ENCODE measurements at places on chromosomes 1 and 21. TPM values are rescaled to one million over a fixed set of nuclear protein-coding genes. Genes with fewer than 3 reads are reported as not detected.

DNA sequence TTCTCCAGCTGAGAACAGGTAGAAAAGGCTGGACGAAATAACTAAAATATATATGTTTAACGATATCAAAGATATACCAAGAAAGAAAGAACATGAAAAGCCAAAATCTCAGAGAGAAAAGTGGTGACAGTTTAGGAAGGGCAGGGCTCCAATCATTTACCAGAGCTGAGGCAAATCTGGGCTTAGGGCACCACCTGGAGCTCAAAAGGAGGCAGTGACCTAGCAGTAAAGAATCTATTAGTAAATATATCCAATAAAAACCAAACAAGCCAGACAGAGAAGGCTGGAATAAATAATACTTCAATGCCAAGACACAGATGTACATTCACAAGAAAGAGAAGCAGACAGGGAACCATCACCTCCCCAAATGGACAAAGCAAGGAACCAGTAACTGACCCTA is 43.5 kb downstream of the CHIA start:
- DNase-seq = peak; percentile 27

DNA sequence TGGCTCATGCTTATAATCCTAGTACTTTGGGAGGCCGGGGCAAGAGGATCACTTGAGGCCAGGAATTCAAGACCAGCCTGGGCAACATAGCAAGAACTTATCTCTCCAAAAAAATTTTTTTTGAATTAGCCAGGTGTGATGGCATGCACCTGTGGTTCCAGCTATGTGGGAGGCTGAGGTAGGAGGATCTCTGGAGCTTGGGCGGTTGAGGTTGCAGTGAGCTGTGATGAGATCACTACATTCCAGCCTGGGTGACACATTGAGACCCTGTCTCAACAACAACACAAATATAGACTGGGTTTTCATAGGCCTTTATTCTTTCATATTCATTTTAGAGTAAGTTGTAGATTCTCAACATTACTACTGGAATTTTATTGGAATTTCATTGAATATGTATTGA is 12.8 kb downstream of the MED18 start:
- DNase-seq = no peak

DNA sequence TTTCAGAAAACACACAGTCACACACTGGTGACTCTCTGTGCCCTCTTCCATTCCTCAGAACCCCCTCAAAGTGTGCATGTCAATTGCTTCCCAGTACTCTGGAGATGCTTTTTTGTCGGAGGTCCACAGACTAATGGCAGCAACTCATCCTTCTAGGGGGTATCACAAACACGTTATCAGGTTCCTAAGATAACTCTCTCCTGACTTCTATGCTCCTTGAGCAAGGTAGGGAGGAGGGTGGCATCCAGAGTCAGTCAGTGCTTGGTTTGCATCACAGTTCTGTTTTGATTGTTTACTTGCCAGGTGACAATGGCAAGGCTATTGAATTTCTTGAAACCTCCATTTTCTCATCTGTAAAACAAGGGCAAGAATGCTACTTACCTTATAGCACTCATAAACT is 39.4 kb upstream of the DYNLT5 start:
- no peak for DNase-seq

DNA sequence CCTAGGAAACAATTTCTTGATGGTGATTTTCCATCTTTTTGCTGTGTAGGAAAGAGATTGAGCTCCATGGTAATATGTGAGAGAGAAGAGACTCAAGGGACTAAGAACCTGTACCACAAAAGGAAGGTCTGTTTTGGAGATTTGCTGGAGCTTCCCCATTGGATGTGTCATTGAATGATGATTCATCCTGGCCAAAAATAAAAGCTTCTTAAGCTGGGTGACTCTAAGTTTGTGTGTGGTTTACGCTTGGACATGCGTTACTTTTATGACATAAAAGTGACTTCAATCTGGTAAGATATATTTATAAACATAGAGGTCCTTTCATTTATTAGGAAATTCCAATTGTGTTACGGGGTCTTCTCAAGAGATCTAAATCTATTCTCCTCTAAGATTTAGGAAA is 17.4 kb upstream of the IL19 start:
- no peak for DNase-seq

Gene KLHL17
- total RNA-seq = 71.4 TPM

Data from K562 (cell line).